ENCODE measurements at places on chromosomes 12 and 14. TPM values are rescaled to one million over a fixed set of nuclear protein-coding genes. Genes with fewer than 3 reads are reported as not detected.
A peak's percentile ranks its signal among the peaks of the same experiment; 100 is the strongest.

The LRCOL1 gene
- not detected for total RNA-seq

GRCh38 chr12:3253682-3254275, 176.6 kb downstream of the TSPAN9 start:
- DNase-seq: no peak

GRCh38 chr14:105067140-105067968, 2.1 kb upstream of the GPR132 start:
- DNase-seq: no peak

GRCh38 chr12:105235732-105236476, at the start of gene APPL2:
Gene APPL2 (minus strand): TSS chr12:105236174. CDS start chr12:105236012, 162 bp downstream.
- peak; percentile 94 for DNase-seq

- DNase-seq: peak; percentile 12
Measured at GRCh38 chr14:22252686-22253085, 336.3 kb downstream of the DAD1 start.

DNA sequence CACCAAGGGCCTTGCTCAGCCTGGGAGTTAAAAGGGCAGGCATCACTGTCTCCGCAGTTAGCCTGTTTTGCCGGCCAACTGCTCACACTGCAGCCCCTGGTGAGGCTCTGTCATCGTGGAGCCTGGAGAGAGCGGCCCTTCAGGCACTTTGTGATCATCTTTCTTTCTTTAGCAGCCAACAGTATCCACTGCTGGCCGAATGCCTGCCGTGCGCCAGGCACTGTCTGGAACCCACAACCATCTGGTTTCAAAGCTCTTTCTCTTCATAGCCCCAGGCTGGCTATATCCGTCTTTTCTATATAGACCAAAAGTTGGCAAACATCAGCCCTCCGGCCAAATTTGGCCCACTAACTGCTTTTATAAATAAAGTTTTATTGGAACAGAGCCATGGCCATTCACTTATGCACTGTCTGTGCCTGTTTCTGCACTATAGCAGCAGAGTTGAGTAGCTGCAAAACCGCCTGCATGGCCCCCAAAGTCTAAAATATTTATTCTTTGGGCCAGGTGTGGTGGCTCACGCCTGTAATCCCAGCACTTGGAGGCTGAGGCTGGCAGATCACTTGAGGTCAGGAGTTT, 29.5 kb downstream of the SLC8B1 start:
- no peak for DNase-seq

GRCh38 chr14:104657563-104658324, 31.7 kb upstream of the INF2 start:
- no peak for DNase-seq

All from frontal cortex (tissue), 4 donors.